NCI-H748 treated with DMSO at 0.1 percent for 48 hours (cell line): ENCODE measurements at places on chromosomes 7 and 10.

- DNase-seq, result no peak
Observed at GRCh38 chr7:152202056-152202455, 176.6 kb downstream of the GALNT11 start.

GRCh38 chr7:33248671-33249070 is 119.3 kb downstream of the BBS9 start:
- no peak for DNase-seq

- no peak for DNase-seq
Observed at GRCh38 chr7:70926666-70927065, 205.3 kb upstream of the GALNT17 start.

- DNase-seq, result no peak
Observed at GRCh38 chr10:69364232-69364940, 52.3 kb downstream of the TACR2 start.

GRCh38 chr7:25192043-25192442 is 36.2 kb downstream of the NPVF start:
- no peak for DNase-seq

GRCh38 chr10:123788981-123789380 is 102.6 kb downstream of the CPXM2 start:
- DNase-seq, result no peak

GRCh38 chr10:113820507-113820906 is 33.4 kb downstream of the DCLRE1A start:
- no peak for DNase-seq

- DNase-seq, result no peak
Observed at GRCh38 chr7:74395745-74396311, 57.9 kb upstream of the GTF2IRD1 start.

- no peak for DNase-seq
Observed at GRCh38 chr7:30352169-30352568, 67.8 kb downstream of the ZNRF2 start.

DNA sequence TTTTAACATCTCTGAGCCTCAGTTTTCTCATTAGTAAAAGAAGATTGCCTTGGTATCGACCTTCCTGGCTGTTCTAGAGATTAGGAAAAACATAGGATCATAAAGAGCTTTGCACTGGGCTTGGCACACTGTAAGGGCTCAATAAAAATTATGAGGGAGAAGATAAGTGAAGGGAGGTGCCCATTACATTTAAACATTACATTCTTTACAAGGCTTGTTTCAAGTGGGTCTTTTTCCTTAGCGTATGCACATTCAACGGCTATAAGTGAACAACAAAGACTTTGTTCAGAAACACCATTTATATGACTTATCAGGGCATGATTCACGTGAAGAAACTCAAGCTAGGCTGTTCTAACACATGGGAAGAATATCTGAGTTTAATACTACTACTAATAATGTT is 351.9 kb upstream of the NPVF start:
- no peak for DNase-seq

GRCh38 chr7:24936121-24936824 is 43.7 kb downstream of the OSBPL3 start:
- no peak for DNase-seq

GRCh38 chr7:30584965-30585364 is 9.7 kb upstream of the GARS1 start:
- DNase-seq, result no peak

- no peak for DNase-seq
Observed at GRCh38 chr7:47552621-47553020, 29.3 kb downstream of the TNS3 start.
